ENCODE measurements at places on chromosomes 3 and 15. TPM values are rescaled to one million over a fixed set of nuclear protein-coding genes. Genes with fewer than 3 reads are reported as not detected.

Gene CPN2
- not detected for polyA plus RNA-seq

GRCh38 chr15:75095594-75095993, 72.2 kb downstream of the PPCDC start:
- no peak overlapping the region for H3K4me3 ChIP-seq
- H3K27me3 ChIP-seq = no peaks in the 10 kb centered on the region
- H3K4me1 ChIP-seq = no peaks in the 10 kb centered on the region
- H3K27ac ChIP-seq = no peak overlapping the region
- no peaks in the 10 kb centered on the region for H3K36me3 ChIP-seq

- H3K36me3 ChIP-seq = no peaks in the 10 kb centered on the region
- no peak for DNase-seq
- H3K4me3 ChIP-seq = no peak overlapping the region
- H3K4me1 ChIP-seq = peaks cover 8% of the 10 kb centered on the region
Observed at GRCh38 chr3:171343693-171344092, 116.5 kb downstream of the TNIK start.

GRCh38 chr3:66004244-66004643, 34.5 kb downstream of the MAGI1 start:
- no peaks in the 10 kb centered on the region for H3K27me3 ChIP-seq
- H3K4me3 ChIP-seq = no peak overlapping the region
- H3K36me3 ChIP-seq = peaks cover 3% of the 10 kb centered on the region
- no peak for DNase-seq
- peaks cover 3% of the 10 kb centered on the region for H3K4me1 ChIP-seq

DNA sequence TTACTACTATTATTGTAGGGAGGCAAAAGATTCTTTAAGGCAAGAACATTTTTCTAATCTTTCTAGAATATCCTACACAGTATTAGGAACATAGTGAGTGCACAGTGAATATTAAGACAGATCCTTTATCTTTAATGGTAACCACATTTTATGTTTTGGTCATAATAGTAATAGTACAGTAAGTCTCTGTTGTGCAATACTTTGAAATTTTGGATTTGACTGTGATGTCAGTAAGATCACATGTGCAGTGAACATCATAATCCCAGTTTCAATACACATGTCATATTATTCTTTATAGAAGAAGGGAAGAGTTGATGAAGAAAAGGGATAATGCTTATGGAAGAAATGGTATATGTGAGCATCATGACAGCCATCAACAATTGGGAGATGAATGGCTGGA, 10.7 kb downstream of the STT3B start:
- no peak for DNase-seq
- no peak overlapping the region for H3K27ac ChIP-seq
- H3K36me3 ChIP-seq = peaks cover 7% of the 10 kb centered on the region

DNA sequence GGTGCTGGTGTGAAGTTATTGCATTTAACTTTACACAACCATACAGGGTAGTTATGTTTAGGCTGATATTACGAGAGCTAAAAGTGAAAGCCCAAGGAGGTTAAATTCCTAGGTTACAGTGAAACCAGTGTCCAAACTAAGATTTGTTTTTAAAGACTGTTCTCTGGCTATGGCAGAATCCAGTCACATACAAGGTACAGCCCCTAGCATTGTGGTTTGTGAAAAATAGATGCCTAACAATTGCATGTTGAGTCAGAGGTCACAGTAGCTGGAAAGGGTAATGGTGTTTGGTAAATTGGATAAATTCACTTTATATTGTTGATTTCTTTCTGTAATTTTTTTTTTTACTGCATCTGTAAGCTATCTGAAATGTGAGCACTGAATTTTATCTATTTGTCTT, 614.6 kb upstream of the TBL1XR1 start:
- H3K4me1 ChIP-seq = no peaks in the 10 kb centered on the region
- no peak for DNase-seq
- H3K27ac ChIP-seq = no peak overlapping the region

Gene DUOXA2
- 7.5 TPM for polyA plus RNA-seq

GRCh38 chr3:126418661-126419131, 24.0 kb downstream of the CFAP100 start:
- DNase-seq = no peak
- H3K27ac ChIP-seq = no peak overlapping the region

DNA sequence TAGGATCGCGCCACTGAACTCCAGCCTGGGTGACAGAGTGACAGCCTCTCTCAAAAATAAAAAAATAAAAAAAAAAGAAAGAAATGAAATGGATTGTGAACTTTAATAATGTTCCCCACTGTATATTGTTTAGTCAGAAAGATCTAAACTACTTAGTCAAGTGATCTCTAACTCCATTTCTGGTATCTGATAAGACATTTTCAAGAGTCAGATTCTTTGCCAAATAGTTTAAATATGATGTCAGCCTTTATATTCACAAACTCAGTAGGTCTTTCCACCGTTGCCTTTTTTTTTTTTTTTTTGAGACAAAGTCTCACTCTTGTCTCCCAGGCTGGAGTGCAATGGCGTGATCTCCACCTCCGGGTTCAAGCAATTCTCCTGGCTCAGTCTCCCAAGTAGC, 29.0 kb upstream of the OSBPL11 start:
- no peaks in the 10 kb centered on the region for H3K27me3 ChIP-seq
- H3K27ac ChIP-seq = no peak overlapping the region
- H3K4me1 ChIP-seq = no peaks in the 10 kb centered on the region
- H3K4me3 ChIP-seq = no peak overlapping the region
- no peaks in the 10 kb centered on the region for H3K36me3 ChIP-seq

Gene NEK11
- polyA plus RNA-seq = 11.0 TPM

DNA sequence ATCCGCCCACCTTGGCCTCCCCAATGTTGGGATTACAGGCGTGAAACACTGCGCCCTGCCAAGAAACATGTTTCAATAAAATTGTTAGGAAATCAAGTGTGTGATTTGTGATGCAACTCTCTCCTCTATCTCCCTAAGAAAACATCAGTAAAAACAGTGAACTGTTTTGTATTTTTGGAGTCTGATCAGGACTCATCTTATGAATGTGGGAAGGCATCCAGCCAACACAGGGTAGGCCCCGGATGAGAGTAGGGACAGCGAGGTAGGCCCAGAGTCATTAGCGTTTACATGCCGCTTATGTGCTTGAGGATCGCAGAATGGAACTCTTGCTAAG, 884 bp upstream of the GLYCTK start:
- H3K27ac ChIP-seq = peak overlapping the region; percentile 97
- H3K36me3 ChIP-seq = peaks cover 2% of the 10 kb centered on the region
- no peak overlapping the region for H3K4me3 ChIP-seq
- DNase-seq = no peak
- no peaks in the 10 kb centered on the region for H3K27me3 ChIP-seq
- peaks cover 10% of the 10 kb centered on the region for H3K4me1 ChIP-seq

DNA sequence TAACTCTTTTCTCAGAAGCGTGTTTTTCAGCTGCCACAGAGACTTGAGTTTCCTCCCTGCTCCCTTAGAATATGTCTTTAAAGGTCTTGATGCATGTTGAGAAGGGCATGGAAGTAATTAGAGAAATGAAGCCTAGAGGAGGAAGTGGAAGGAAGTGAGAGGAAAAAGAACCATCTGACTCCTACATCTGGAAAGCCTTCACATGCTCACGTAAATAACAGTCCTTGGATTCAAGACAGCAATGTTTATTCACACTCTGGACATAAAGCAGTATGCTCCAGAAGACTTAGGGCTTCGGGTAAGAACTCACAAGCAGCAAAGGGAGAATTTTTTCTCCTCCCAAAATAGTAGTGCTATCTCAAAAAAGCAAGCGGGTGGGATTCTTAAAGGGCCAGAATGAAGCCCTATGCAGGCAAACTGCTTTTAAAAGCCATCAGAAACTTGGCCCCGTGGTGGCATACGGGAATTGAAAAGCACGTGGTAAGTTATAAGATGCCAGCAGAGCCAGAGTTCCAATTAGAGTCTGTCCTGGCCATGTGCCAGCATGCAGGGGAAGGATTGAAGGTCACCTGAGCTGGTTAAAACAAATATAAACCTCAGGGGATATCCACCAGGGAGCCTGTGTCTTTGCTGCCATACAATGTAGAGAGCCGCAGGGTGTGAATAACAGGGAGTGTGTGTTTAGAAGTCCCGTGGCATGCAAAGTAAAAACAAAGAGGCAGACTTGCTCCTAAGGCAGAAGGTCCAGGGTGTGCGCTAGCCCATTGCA, 380.8 kb upstream of the NDN start:
- H3K36me3 ChIP-seq = no peaks in the 10 kb centered on the region
- peak; percentile 3 for DNase-seq
- no peaks in the 10 kb centered on the region for H3K27me3 ChIP-seq
- H3K27ac ChIP-seq = no peak overlapping the region
- H3K4me1 ChIP-seq = no peaks in the 10 kb centered on the region
- H3K4me3 ChIP-seq = no peak overlapping the region
